ENCODE measurements at places on chromosomes 6 and 20. TPM values are rescaled to one million over a fixed set of nuclear protein-coding genes. Genes with fewer than 3 reads are reported as not detected.
A peak's percentile ranks its signal among the peaks of the same experiment; 100 is the strongest.

The NEDD9 gene
- total RNA-seq: 13.8 TPM

GRCh38 chr6:121607721-121608120, 172.3 kb downstream of the GJA1 start:
- DNase-seq: no peak
- no peaks in the 10 kb centered on the region for H3K27me3 ChIP-seq
- H3K36me3 ChIP-seq: no peaks in the 10 kb centered on the region
- H3K27ac ChIP-seq: no peak overlapping the region

The TRIM31 gene
- total RNA-seq: 0.36 TPM

GRCh38 chr6:14166839-14167238, 49.3 kb downstream of the CD83 start:
- H3K27ac ChIP-seq: no peak overlapping the region
- H3K27me3 ChIP-seq: no peaks in the 10 kb centered on the region
- H3K4me3 ChIP-seq: no peak overlapping the region
- no peaks in the 10 kb centered on the region for H3K4me1 ChIP-seq
- DNase-seq: no peak

GRCh38 chr20:26169506-26169905, 472.9 kb upstream of the ZNF337 start:
- no peaks in the 10 kb centered on the region for H3K4me1 ChIP-seq
- no peaks in the 10 kb centered on the region for H3K27me3 ChIP-seq
- no peak for DNase-seq
- H3K4me3 ChIP-seq: no peak overlapping the region
- H3K36me3 ChIP-seq: no peaks in the 10 kb centered on the region

The TNNC2 gene
- not detected for total RNA-seq

The TREM2 gene
- total RNA-seq: 3.3 TPM

The RNF8 gene
- total RNA-seq: 18.5 TPM

DNA sequence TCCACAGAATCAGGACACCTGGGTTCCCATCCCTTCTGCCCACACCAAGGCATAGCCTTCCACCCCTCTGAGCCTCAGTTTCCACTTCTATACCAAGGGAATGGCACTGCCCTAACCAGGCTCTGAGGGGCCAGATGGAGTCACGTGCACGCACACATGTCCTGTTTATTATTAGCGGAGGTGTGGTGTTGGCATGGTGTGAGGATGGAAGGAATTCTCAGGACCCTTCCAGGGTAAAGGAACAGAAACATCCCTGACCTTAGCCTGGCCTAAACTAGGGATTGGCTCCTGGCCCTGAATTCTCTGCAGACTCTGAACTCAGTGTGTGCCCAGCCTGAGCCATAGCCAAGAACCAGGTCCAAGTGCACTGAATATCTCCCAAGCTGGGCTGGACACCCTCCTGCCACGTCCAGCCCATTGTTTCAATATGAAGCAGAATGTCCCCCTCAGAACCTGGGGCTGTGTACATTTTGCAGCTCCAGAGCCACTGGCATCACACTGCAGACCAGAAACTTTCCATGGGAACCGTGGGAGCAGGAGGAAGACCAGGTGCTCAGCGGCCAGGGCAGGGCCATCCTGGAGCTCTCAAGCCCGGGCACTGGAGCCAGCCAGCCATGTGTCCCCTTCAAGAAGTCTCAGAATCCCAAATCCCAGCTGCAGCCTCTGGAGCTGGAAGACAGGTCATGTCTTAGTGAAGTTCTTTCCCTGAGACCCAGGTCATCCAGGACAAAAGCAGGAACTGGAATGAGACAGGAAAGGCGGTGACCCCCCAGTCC, 208.4 kb downstream of the ANKRD60 start:
- H3K27me3 ChIP-seq: no peaks in the 10 kb centered on the region
- H3K4me1 ChIP-seq: peaks cover 14% of the 10 kb centered on the region
- H3K4me3 ChIP-seq: no peak overlapping the region
- peak overlapping the region; percentile 63 for H3K27ac ChIP-seq
- H3K36me3 ChIP-seq: no peaks in the 10 kb centered on the region

The SLC13A3 gene
- 0.49 TPM for total RNA-seq

- H3K27me3 ChIP-seq: no peaks in the 10 kb centered on the region
- H3K4me3 ChIP-seq: no peak overlapping the region
- H3K4me1 ChIP-seq: no peaks in the 10 kb centered on the region
- no peak overlapping the region for H3K27ac ChIP-seq
- H3K36me3 ChIP-seq: peaks cover 8% of the 10 kb centered on the region
- DNase-seq: no peak
Observed at GRCh38 chr6:89794324-89794723, 25.3 kb downstream of the MDN1 start.

The COL12A1 gene
- total RNA-seq: 137 TPM

The FAM209B gene
- total RNA-seq: not detected

The LGSN gene
- not detected for total RNA-seq

GRCh38 chr6:17349427-17349826, 44.0 kb upstream of the CAP2 start:
- H3K27ac ChIP-seq: no peak overlapping the region
- no peak for DNase-seq
- no peaks in the 10 kb centered on the region for H3K36me3 ChIP-seq
- H3K4me3 ChIP-seq: no peak overlapping the region
- no peaks in the 10 kb centered on the region for H3K27me3 ChIP-seq
- no peaks in the 10 kb centered on the region for H3K4me1 ChIP-seq

- H3K36me3 ChIP-seq: no peaks in the 10 kb centered on the region
- DNase-seq: no peak
- peaks cover 5% of the 10 kb centered on the region for H3K27me3 ChIP-seq
- H3K27ac ChIP-seq: no peak overlapping the region
- H3K4me1 ChIP-seq: no peaks in the 10 kb centered on the region
Observed at GRCh38 chr6:167791780-167792478, 34.8 kb upstream of the AFDN start.

DNA sequence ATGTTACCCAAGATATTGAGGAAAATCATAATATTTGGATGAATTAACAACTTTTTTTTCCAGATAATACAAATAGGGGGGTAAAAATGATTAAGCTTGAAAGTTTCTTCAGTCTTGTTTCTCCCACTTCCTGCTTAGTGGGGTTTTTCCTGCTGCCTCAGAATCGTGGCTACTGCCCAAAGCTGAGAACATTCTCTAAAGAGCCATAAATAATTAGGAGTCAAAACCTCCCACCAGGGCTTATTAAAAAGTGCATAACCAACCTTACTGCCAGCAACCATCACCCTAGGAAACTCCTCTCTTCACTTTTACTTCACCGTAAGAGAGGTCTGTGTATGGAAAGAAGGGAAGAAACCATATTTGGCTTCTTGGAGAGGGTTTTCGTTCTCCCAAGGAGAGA, 9.0 kb upstream of the LCA5 start:
- H3K36me3 ChIP-seq: no peaks in the 10 kb centered on the region
- no peaks in the 10 kb centered on the region for H3K27me3 ChIP-seq
- DNase-seq: no peak
- peaks cover 27% of the 10 kb centered on the region for H3K4me1 ChIP-seq

GRCh38 chr20:4829514-4830215, 108.0 kb downstream of the PRND start:
- H3K4me1 ChIP-seq: no peaks in the 10 kb centered on the region
- no peak overlapping the region for H3K27ac ChIP-seq
- peak; percentile 56 for DNase-seq
- no peaks in the 10 kb centered on the region for H3K36me3 ChIP-seq
- H3K27me3 ChIP-seq: no peaks in the 10 kb centered on the region
- H3K4me3 ChIP-seq: no peak overlapping the region

The SMOC2 gene
- total RNA-seq: 130 TPM

The GPR6 gene
- not detected for total RNA-seq

DNA sequence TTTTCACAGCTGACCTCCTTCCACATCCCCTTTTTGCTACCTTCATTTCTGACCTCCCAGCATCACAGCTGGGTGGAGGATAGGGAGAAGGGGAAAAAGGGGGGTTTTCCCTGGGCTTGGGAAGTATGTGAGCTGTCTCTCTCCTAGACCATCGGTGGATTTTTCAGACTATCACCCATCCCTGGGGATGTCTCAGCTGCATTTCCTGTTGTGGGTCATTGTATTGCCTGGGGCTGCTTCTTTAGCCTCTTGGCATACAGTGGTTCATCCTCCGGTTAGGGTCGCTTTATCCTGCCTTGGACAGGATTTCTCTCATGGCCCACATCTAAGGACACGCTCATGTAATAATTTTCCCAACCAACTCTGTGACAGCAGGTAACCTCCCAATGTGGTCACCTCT, 142.5 kb upstream of the ARG1 start:
- no peaks in the 10 kb centered on the region for H3K4me1 ChIP-seq
- no peak overlapping the region for H3K4me3 ChIP-seq
- H3K36me3 ChIP-seq: no peaks in the 10 kb centered on the region
- no peak for DNase-seq
- H3K27ac ChIP-seq: no peak overlapping the region

- H3K4me3 ChIP-seq: no peak overlapping the region
- H3K4me1 ChIP-seq: no peaks in the 10 kb centered on the region
- H3K27ac ChIP-seq: no peak overlapping the region
- DNase-seq: no peak
- H3K36me3 ChIP-seq: no peaks in the 10 kb centered on the region
Observed at GRCh38 chr20:20295621-20296498, 72.0 kb upstream of the INSM1 start.

Measured in sigmoid colon (tissue), 7 donors.